ENCODE measurements at places on chromosomes 1 and 21. TPM values are rescaled to one million over a fixed set of nuclear protein-coding genes. Genes with fewer than 3 reads are reported as not detected.

Gene CHRM3
- 0.29 TPM for total RNA-seq

- no peak overlapping the region for H3K27ac ChIP-seq
- no peaks in the 10 kb centered on the region for H3K27me3 ChIP-seq
- H3K36me3 ChIP-seq = peaks cover 34% of the 10 kb centered on the region
- H3K4me3 ChIP-seq = no peak overlapping the region
- peaks cover 9% of the 10 kb centered on the region for H3K4me1 ChIP-seq
Measured at GRCh38 chr1:224368409-224368808, 11.7 kb downstream of the CNIH4 start.

DNA sequence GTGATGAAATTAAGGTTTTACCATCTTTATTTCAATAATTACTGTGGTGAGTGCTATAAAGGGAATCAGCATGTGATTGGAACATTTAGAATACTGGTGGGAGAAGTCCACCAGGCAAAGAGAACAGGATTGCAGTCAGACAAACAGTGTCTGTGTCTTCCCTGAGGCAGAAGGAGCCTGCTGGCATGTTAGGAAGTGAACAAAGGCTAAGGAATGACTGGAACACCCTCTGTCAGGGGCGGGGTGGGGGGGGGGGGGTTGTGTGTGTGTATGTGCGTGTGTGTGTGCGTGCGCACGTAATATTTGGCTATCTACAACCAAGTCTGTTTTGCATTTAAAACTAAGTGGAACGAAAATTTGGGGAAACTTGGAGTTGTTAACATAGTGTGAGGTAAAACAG lies 30.2 kb downstream of the SRRM1 start:
- no peak for DNase-seq
- peak overlapping the region; percentile 75 for H3K27ac ChIP-seq
- no peaks in the 10 kb centered on the region for H3K27me3 ChIP-seq
- H3K4me3 ChIP-seq = no peak overlapping the region
- peaks cover 17% of the 10 kb centered on the region for H3K4me1 ChIP-seq

DNA sequence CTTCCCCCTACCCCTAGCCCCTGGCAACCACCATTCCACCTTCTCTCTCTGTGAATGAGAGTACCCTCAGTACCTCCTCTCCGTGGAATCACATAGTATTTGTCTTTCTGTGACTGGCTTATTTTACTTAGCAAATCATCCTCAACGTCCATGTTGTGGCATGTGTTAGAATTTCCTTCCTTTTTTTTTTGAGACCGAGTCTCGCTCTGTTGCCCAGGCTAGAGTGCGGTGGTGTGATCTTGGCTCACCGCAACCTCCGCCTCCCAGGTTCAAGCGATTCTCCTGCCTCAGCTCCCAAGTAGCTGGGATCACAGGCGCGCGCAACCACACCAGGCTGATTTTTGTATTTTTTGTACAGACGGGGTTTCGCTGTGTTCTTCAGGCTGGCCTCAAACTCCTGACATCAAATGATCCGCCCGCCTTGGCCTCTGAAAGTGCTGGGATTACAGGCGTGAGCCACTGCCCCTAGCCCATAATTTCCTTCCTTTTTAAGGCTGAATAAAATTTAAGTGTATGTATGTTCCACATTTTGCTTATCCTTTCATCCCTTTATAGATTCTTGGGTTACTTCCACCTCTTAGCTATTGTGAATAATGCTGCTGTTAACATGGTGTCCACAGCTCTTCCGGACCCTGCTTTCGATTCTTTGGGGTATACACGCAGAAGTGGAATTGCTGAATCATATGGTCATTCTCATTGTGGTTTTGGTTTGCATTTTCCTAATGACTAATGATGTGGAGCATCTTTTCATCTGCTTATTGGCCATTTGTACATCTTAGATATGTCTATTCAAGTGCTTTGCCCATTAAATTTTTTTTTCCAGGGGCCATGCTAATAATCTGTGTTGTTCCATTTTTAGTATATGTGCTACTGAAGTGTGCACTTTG lies 32.3 kb downstream of the ERRFI1 start:
- peaks cover 11% of the 10 kb centered on the region for H3K4me1 ChIP-seq
- H3K27me3 ChIP-seq = no peaks in the 10 kb centered on the region

All from chondrocyte (in vitro differentiated cells).